ENCODE measurements at places on chromosomes 13 and 19.

- peak; percentile 40 for DNase-seq
These were observed 21.8 kb downstream of the OLFM2 start for GRCh38 chr19:9914315-9915207.

DNA sequence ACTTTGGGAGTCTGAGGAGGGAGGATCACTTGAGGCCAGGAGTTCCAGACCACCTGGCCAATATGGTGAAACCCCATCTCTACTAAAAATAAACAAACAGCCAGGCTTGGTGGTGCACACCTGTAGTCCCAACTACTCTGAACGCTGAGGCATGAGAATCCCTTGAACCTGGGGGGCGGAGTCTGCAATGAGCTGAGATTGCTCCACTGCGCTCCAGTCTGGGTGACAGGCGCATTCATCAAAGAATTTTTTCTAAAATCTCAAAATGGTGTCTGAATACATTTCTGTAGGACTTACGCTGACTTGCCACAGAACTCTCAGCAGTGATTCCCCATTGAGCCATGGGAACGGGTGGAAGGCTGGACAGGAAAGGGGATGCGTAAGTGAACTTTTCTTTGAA lies 18.0 kb upstream of the ERVV-1 start:
- DNase-seq: no peak

DNA sequence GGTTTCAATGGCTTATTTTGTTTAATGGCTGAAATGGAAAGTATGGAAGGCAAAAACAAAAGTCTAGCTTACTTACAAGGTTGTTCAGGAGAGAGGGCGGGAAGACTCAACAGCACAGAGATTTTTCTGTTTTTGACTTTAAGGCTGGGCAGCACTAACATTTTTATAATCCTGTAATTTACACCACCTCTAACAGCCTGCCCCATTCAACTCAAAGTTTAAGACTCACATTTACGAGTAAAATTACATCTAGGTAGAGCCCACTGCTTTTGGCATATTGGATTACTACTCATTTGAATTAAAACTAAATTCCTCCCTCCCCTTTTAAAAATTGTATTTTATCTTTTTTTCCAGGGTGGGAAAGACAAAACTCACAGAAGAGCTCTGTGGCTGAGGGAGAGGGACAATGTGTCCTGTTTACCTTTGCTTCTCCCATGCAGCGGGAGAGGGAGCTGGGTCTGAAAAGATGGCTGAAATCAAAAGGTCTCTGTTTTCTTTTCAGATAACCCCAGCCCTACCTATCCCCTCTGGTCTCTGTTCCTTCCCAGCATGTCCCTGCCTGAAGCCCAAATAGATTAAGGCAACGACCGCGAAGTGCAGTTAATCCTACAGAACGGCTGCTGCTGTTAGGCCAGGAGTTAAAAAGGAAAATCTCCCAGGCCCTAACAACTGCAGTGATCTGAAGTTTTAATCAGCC lies 6.6 kb downstream of the EFNB2 start:
- no peak for DNase-seq

DNA sequence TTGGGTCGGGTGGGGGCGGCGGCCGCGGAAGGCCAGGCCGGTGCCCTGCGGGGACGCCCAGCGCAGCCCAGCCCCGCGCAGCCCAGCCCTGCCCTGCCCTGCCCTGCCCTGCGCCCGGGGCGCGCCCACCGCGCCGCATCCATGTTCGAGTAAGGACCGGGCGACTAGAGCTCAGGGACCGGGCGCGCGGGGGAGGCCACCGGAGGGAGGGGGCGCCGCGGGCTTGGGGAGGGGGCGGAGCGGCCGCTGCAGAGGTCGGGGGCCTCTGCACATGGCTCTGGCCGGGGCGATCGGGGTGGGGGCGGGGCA lies 169 bp downstream of the GRAMD1A start:
- no peak for DNase-seq

DNA sequence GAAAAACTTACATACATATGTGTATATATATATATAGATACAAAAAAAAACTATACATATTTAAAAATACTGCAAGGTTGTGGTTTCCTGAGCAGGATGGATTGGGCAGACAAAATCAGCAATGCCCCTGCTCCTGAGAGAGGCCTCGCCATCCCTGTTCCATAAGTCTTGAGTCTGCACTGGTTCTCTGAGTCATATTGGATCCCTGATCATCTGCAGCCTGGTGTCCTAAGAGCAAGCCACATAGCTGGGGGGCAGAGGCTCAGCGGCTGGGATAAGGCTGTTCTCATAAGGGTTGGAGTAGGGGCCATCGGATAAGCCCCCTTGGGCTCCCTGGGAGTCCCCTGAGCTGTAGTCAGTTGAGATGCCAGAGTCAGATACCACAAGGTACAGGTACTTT lies 3.3 kb downstream of the SWSAP1 start:
- DNase-seq: no peak

All from AG09319 (cell line).